ENCODE measurements at places on chromosomes 4 and X.

DNA sequence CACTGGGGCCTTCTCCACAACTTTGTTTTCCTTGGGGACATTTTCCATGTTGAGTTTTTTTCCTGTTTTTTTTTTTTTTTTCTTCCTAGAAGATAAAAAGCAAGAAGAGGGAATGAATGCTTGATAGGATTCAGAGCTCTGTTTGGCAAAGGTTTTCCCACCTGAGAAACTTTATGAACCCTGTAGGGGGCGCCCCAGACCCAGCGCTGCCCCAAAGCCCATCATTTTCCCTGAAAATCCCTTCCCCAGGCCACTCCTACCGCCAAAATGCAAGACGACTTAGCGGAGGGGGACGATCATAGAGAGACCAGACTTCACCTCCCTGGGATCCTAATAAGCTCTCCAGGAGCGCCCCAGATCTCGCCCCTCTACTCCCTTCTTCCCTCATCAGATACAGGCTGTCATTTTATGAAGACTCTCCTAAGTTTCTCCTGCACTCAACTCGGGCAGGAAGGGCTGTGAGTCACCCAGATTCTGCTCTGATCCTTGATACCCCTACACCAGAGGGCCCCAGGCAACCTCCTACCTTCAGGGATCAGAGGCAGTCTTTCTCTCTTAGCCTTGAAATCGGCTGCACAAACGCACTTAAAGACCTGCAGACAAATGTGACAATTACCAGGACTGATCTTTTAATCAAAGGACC, 1.4 kb downstream of the BEX5 start:
- no peak for DNase-seq

DNA sequence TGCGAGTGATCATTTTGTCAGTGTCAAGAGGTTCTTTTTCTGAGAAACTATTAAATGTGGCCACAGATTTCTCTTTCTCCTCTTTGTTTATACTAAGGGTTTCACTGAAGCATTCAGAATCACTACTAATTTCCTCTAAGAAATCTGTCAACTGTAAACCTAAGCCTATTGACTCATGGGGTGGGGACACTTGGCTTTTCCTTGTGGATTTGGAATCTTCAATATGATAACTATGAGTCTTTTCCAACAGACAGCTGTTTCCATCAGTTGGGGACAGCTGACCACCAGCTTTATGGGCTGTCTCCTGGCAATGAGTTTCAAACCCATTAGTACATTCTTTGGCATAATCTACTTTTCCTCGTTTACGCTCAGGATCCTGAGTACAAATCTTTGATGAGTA, 13.8 kb downstream of the PGRMC1 start:
- DNase-seq, result no peak

DNA sequence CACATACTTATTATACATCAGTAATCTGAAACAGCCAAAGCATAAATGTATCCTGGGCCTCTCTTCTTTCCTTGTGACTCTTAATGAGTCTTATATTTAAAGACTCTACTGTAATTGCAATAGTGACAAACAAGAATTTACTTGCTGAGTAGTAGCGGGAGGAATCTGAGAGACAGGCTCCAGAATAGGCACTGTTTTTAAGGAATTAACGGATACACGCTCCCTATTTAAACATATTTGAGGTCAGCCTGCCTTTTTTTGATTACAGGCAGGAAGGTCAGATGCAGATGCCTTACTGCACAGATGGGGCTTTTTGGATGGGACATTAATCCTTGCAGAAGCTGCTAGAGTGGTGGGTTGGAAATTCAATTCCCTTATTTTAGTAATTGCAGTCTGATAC, 196.3 kb upstream of the ANXA3 start:
- DNase-seq, result no peak

DNA sequence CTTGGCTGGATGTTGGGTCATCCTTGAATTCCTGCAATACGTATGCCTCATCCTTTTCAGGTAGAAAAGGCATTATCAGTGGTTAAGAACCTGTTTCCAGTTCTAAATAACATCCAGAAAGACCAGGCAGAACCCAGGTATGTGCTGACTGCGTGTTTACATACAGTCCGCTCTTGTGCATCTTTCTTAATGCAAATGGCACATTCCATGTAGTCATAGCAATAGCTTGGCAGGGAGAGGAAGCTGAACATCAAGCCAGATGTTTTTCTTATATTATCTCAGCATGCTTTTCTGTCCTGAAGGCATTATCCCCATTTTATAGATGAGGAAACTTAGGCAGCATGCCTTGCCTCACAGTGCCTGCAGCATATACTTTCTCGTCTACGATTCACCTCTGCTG, 2.1 kb downstream of the DCLK2 start:
- no peak for DNase-seq

DNA sequence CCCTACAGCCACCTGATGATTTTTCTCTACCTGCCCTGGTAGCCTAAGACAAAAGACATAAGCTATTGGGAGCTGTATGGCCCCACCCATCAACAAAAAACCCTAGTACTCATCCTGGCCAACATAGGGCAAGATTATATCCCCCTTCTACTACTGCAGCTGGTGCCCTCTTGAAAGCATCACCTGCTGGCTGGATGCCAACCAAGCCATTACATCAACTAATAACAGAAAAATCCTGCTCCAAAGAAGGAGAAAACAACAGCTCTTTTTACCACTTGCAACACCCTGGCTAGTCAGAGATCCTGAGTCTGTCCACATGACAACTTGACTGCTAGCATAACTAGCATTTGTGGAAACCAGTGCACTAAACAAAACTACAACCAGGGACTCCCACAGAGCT, 43.6 kb upstream of the UPRT start:
- DNase-seq, result no peak

DNA sequence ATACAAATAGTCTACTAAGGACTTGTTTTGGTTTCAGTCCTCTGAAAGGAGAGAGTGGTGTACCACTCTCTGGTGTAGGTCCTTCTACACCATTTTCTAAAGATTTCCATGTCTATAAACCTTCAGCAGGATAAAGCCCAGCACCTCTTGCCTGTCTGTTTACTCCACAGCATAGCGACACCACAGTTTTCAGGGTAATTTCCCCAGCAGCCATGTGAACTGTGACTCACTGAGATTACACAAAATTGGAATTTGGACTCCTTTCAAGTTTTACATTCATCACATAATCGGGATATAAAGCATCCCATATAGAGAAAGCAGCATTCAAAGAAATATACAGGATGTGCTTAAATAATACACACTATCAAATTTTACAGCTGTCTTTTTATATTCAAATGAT, 229.6 kb downstream of the PRDM5 start:
- DNase-seq, result no peak

DNA sequence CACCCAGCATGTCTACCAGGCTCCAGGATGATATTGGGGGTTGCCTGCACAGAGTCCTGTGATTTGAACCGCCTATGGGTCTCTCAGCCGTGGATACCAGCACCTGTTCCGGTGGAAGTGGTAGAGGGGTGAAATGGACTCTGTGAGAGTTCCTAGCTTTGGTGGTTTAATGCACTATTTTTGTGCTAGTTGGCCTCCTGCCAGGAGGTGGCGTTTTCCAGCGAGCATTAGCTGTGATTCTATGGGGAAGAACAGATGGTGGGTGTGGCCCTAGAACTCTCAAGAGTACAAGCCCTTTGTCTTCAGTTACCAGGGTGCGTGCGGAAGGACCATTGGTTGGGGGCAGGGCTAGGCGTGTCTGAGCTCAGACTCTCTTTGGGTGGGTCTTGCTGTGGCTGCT, 316.9 kb upstream of the AMOT start:
- DNase-seq, result no peak

GRCh38 chrX:21735038-21735767, 22.7 kb downstream of the SMPX start:
- DNase-seq, result no peak

- DNase-seq, result no peak
Observed at GRCh38 chrX:55702671-55703070, 14.9 kb upstream of the RRAGB start.

DNA sequence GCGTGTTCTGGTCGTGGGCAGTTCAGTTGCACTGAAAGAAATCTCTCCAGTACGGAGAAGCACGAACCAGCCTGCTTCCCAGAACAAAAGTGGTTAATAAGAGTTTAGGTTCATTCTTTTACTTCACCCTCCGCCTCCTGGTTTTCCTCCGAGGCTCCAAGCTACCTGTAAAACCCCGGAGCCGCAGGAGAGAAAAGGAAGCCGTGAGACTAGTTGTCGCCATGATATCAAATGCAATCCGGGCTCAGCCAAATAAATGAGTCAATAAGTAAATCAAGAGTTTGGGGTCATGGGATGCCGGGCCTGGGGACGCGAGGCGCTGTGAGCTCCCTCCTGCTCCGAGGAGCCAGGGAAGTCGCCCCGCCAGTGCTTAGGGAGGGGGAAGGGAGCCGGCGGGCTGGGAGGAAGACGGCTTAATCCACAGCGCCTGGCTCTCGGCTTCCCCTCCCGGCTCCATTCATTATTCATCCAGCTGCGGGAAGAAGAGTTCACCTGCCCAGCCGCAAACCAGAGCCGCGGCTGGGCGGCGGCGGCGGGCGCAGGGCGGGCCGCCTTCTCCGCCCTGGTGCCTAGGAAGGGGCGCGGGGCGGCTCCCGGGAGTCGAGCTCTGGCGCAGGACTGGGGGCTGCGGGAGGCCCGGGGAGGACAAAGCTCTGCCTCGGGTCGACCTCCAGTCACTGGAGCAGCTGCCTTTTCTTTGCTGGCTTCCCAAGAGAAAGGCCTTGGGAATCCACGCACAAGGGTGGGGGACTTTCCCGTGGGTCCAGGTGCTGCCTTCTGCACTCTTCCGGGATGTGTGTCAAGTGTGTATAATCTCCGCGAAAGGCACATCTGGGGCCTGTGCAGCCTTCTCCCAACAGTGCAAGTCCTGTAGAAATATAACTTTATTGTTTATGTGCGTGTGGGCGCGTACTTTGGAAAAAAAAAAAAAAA, 1.7 kb downstream of the FRAS1 start:
- DNase-seq, result no peak

- no peak for DNase-seq
Observed at GRCh38 chr4:13986548-13986947, 359.0 kb upstream of the BOD1L1 start.

- DNase-seq, result no peak
Observed at GRCh38 chr4:40180356-40180755, 16.5 kb upstream of the RHOH start.

DNA sequence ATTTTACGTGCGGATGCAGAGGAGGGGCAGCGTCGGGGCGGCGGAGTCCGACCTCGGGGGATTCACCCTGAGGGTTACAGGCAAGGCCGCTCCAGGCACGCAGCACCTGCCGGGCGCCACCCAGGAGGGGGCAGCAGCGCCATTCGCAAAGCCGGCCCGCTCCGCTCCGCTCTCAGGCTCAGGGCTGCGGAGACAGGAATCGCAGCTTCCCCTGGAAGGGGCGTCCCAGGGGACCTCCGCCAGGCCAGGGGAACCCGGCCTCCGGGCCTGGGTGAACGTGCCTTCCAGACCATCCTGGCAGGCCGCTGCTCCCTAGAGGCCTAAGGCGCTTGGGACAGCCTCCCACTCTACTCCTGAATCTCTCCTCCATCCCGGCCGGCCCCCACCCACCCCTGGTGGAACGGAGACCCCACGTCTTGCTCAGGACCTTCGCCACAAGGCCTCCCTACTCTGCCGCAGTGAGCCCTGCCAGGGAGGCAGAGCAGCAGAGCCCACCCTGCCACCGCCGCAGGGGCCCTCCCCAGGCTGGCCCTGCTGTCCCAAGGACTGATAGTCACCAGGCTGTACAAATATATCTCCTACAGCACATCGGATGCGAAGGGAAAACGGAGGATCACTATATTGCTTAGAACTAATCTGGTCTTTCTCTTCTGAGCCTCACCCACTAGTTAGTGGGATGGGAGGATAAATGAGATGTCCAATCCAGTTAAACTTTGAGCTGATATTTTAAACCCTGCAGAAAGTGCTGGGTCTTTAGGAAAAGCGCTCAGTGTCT, 115.0 kb downstream of the SMIM20 start:
- DNase-seq, result peak; percentile 53

GRCh38 chr4:119016636-119017035, 119.0 kb upstream of the MYOZ2 start:
- DNase-seq, result no peak

DNA sequence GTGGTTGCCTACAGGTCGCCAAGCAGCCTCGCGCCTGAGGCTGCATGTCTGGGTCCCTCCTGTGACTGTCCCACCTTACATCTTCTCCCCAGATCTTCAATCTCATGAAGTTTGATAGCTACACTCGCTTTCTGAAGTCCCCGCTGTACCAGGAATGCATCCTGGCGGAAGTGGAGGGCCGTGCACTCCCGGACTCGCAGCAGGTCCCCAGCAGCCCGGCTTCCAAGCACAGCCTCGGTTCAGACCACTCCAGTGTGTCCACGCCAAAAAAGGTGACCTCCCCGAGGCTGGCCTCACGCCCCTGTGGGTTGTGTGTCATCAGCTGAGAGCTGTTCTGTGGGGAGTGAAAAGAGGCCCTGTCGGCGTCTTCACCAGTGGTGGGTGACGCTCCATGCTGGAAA, 24.9 kb upstream of the HGFAC start:
- DNase-seq, result no peak

- no peak for DNase-seq
Observed at GRCh38 chrX:130155564-130155963, 10.1 kb downstream of the AIFM1 start.

DNA sequence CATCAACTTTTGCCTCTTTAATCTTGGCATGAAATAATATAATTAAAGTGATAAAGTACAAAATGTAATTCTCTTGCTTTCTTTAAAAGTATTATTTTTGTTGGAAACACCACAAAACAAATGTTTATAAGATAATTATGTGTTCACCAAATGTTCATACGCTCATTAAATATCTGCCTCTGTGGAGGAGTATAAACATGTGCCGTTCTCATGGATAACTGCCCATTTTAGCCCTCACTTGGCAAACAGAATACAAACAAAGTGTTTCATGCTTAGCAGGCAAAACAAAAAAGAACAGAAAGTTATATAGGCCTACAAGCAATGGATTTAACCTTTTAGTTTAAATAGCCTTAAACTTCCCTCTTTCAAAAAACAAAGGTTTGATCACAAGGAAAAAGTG, 800.5 kb upstream of the DIAPH2 start:
- no peak for DNase-seq

DNA sequence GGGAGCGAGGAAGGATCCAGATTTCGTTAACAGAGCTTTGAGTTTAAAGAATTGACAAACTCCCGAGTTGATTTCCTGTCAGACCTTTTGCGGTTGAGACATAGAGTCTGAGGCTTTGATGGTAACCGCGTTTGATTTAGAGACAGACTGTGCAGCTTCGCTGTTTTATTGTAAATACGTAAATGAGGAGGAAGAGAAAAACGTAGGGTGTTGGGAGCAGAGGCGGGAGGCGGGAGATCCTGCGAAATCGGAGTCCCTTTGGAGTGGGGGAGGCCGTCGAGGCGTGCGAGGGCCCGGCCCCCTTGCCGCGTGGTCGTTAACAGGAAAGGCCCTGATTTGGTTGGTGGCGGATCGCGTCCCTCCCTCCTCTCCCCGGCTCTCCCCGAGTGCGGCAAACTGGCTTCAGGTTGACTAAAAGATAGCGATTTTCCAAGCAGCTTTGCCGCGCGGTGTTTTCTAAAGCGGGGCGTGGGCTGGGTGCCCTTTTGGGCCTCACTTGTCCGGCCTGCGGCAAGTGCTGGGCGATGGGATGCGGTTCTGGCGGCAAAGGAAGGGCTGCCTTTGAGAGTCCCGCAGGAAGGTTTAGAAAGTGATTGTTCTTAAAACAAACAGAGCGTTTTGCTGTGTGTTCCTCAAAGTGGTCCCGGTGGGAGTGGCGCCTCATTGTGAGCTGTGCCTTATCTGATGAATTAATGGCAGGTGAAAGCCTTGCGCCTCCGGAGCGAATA, 857 bp downstream of the SCML1 start:
- DNase-seq, result no peak
